ENCODE measurements at places on chromosomes 3 and 15.

- DNase-seq = no peak
Measured at GRCh38 chr3:73215281-73215680, 153.8 kb downstream of the EBLN2 start.

DNA sequence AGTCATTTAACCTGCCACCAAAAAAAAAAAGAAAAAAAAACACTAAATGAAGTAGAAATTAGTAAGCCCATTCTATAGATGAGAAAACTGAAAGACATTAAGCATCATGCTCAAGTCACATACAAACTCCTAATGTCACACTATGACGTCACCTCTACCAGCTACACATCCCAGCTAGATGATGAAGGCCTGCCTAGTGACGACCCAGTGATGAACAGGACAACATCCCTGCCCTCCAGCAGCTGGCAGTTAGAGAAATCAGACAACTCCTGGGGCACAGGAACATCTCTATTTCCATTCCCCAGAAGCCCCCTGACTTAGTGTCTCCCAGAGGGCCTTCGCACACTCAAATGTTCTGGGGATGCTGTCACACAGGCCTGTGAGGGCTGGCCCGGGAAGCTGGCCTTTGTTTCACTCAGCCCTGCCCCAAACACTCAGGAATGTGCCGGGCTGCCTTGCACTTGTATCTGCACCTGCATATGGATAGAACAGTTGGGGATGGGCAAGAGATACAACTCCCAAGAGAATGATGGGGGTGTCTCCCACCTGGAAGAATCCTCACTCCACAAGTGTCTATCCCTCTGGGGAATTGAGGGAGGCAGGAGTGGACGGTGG is 7.0 kb upstream of the HAPLN3 start:
- DNase-seq = no peak

DNA sequence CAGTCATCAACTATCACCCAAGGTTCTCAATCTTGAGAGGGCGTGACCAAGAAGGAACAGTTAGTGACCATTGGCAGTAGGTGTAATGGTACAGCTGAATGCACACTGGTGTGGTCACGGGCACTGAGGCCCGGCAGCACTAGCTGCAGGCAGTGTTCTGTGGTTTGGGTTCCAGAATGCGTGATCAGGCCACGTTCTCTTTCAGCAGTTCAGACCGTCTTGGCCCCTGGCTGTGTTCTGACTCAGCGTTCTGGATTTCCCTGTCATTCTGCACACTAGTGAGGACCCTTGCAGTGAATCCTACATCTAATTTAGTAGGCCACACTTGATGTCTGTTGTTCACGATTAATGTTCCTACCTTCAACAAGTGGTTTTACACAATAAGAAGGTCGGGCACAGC is 220.5 kb upstream of the SLCO3A1 start:
- no peak for DNase-seq

DNA sequence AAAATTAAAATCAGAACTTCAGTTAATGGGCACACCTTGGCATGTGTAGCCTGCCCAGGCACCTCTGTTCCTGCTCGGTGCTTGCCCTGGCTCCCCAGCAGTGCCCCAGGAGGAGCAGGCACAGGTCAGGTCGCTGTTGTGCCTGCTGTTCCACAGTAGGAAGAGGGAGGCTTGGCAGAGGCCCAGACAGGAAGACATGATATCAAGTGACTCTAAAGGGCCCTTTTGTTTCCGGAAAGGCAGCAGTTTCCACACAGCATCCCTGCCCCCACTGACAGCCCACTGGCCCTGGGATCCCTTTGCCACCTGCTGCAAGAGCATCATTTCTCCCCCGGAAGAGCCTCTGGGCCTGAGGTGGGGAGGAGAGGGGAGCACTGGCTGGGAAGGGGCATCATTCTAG is 40.5 kb upstream of the HES1 start:
- DNase-seq = no peak

GRCh38 chr3:127651516-127652172 is 21.1 kb upstream of the ABTB1 start:
- DNase-seq = no peak

DNA sequence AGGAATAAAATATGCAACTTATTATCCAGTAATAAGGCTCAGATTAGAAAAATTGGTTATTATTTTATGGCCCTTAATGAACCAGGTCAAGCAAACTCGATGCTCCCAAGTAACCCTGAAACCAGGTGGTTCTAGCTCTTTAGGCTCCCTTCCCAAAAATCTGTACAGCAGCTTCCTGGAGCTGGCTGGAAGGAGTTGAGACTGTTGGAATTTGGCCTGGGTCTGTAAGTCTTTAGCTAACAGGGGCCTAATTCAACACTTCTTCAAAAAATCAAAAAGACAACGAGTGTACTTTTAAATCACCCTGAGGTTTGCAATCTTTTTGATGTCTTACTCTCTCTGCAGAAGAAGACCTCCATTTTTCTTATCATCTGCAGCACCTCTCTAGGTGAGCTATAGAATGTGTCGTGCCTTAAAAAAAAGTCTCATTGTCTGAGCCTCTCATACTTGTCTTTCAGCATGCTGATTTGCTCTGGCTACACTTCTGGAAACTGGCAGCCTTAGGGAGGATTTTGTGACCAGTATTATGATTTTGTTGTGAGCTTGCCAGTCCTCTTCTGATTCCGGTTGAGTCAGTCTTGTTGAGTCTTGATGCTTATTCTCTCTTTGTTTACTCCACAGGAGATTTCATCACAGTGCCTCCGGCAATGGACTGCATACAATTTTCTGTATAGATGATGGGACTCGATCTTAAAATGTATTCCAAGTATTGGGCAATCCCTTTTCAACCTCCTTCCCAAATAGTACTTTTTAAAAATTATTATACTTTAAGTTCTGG is 235.0 kb upstream of the KBTBD8 start:
- no peak for DNase-seq

GRCh38 chr3:142857056-142857455 is 31.8 kb downstream of the PCOLCE2 start:
- DNase-seq = no peak

DNA sequence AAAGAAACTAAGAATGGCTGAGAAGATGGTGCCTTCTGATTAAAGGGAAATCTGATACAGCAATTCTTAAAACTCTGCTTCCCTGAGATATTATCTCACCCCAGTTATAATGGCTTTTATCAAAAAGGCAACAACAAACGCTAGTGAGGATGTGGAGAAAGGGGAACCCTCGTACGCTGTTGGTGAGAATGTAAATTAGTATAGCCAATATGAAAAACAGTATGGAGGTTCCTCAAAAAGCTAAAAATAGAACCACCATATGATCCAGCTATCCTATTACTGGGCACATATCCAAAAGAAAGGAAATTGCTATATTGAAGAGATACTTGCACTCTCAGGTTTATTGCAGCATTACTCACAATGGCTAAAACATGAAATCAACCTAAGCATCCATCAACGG is 65.1 kb downstream of the GOLIM4 start:
- no peak for DNase-seq

- no peak for DNase-seq
Measured at GRCh38 chr3:152769523-152769922, 65.4 kb upstream of the P2RY1 start.

DNA sequence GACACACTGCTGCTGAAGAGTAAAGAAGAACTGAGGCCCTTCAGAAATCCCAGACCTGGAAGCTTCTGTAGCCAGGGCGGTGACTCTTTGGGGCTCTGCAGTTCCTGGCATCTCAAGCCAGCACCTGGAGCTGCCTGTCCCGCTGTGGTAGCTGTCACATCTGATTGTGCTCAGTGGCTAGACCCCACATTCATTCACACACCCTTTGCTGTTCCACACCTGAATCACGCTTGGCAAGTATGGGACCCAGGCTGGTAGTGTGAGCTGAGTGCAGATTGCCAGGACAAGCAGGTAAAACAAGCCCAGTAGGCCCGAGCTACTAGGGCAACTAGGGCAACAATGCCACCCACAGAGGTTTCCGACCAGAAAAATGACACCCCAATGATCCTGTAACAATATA is 218.2 kb downstream of the VGLL3 start:
- no peak for DNase-seq

DNA sequence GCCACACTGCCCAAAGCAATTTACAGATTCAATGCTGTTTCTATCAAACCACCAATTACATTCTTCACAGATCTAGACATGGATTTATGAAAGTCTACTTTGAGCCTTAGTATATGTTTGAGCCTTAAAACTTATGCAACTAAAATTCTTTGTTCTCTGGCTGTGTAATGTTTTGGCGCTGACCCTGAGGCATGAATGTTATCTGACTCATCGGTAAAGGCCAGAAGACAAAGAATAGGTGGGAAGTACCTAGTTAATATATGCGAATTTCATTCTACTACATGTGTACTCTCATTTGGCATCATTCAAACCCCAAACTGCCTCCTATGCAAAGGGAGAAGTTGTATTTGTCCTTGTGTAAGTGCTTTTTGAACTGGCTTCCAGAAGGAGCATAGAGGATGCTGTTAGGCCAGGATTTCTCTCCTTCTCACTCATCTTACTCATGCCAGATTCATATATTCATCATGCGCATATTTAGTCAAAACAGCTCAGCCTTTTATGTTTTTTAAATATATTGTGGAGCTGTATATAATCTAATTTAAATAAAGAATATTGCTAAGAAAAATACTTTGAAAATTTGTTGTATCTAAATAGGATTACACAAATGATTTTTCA is 204.2 kb downstream of the NFKBIZ start:
- no peak for DNase-seq

- no peak for DNase-seq
Measured at GRCh38 chr3:165696496-165696895, 140.7 kb downstream of the BCHE start.

DNA sequence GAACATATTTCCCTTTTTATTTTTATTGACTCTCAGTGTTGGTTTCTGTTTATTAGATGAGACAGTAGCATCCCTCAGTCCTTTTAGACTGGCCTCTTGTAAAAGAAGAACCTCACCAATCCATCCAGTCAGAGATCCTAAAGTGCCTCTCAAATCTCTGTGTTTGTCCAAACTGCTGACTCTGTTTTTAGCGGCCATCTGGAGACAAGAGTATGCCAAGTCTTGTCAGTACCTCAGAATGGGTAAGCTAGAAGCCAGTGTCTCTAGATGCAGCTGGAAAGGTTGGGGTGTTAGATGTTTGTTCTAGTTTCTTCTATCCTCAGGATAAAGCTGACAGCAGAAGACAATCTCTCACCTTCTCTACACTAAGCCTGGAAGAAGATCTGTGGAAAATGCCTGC is 537.7 kb upstream of the ZNF385D start:
- DNase-seq = no peak

DNA sequence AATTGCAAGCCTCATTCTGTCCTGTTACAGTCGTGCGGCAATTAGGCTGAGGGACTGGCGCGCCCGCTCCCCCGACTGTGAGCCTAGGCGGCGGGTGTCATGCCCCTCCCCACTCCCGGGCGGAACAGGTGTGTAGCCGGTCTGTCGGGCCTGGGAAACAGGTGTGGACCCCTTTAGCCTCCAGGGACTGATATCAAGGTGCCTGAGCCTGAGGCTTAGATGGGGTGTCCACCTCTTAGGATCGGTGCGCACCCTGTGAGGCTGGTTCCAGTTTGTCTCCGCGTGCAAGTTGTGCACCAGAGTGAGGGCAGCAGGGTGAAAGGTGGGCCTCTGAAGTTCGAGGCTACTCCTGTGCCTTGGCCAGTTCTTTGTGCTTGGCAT is 686 bp downstream of the VPS8 start:
- DNase-seq = no peak

- no peak for DNase-seq
Measured at GRCh38 chr3:131744765-131745164, 242.0 kb upstream of the MRPL3 start.

GRCh38 chr3:18510947-18511346 is 85.8 kb upstream of the SATB1 start:
- DNase-seq = no peak

DNA sequence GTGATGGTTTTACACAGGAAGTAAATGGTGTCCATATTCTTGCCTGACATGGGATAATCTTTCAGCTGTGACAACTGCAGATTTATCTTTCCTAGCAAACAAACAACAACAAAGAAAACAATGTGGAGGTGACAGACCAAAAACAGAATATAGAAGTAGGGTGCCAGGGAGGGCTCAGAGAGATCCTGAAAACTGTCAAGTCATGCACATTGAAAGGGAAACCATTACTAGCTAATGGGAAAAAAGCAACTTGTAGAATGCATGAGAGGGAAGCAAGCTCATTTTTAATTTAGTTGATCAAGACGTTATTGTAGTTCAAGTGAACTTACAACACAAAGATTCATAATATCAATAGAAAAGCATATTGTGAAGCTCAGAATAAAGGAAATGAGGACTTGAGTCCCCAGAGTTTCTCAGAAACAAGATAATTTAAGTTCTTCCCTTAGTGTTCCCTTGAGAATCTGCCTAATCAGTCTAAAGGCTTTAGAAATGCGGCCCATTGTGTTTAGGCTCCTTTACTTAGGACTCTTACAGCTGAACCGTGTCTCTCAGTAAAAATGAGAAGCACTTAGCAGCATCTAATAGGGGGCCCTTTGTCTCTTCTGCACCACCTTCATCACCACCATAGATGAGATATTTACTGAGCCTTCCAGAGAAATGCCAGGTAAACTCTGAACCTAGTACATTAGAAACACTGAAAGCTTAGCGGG is 115.6 kb upstream of the CADPS start:
- DNase-seq = no peak

DNA sequence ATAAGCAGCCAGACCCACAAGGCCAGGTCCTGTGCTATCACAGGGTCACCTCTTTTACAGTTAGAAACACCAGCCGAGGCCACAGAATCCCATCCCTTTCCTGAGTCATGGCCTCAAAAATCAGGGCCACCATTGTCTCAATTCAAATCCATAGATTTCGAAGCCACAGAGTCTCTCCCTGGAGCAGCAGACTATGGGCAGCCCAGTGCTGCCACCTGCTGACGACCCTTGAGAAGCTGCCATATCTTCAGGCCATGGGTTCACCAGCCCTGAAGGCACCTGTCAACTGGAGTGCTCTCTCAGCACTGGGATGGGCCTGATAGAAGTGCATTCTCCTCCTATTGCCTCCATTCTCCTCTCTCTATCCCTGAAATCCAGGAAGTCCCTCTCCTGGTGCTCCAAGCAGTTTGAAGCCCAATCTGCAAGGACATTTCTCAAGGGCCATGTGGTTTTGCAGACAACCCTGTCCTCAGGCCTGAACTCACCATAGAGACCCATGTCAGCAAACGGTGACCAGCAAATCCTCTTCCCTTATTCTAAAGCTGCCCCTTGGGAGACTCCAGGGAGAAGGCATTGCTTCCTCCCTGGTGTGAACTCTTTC is 39.6 kb downstream of the TGM4 start:
- DNase-seq = no peak

GRCh38 chr3:66302288-66302687 is 81.5 kb downstream of the SLC25A26 start:
- DNase-seq = no peak

GRCh38 chr3:79326642-79327041 is 441.2 kb downstream of the ROBO1 start:
- no peak for DNase-seq

- DNase-seq = no peak
Measured at GRCh38 chr15:68687136-68687735, 108.4 kb downstream of the CORO2B start.

- no peak for DNase-seq
Measured at GRCh38 chr15:28918141-28918983, 32.6 kb downstream of the APBA2 start.

GRCh38 chr3:173893066-173893465 is 495.5 kb downstream of the NLGN1 start:
- peak; percentile 26 for DNase-seq

- no peak for DNase-seq
Measured at GRCh38 chr3:105822171-105823123, 46.4 kb downstream of the CBLB start.

GRCh38 chr15:67013696-67014095 is 51.7 kb upstream of the SMAD3 start:
- DNase-seq = peak; percentile 74

GRCh38 chr3:71447197-71447596 is 136.3 kb downstream of the FOXP1 start:
- no peak for DNase-seq

Measured in kidney epithelial cell (primary cell).